B cell (primary cell): ENCODE measurements at places on chromosomes 1 and 21. TPM values are rescaled to one million over a fixed set of nuclear protein-coding genes. Genes with fewer than 3 reads are reported as not detected.
A peak's percentile ranks its signal among the peaks of the same experiment; 100 is the strongest.

GRCh38 chr1:32639489-32640075, 10.8 kb downstream of the ZBTB8OS start:
- no peak overlapping the region for H3K27ac ChIP-seq
- H3K4me1 ChIP-seq: no peaks in the 10 kb centered on the region
- peaks cover 11% of the 10 kb centered on the region for H3K36me3 ChIP-seq
- H3K27me3 ChIP-seq: no peaks in the 10 kb centered on the region

DNA sequence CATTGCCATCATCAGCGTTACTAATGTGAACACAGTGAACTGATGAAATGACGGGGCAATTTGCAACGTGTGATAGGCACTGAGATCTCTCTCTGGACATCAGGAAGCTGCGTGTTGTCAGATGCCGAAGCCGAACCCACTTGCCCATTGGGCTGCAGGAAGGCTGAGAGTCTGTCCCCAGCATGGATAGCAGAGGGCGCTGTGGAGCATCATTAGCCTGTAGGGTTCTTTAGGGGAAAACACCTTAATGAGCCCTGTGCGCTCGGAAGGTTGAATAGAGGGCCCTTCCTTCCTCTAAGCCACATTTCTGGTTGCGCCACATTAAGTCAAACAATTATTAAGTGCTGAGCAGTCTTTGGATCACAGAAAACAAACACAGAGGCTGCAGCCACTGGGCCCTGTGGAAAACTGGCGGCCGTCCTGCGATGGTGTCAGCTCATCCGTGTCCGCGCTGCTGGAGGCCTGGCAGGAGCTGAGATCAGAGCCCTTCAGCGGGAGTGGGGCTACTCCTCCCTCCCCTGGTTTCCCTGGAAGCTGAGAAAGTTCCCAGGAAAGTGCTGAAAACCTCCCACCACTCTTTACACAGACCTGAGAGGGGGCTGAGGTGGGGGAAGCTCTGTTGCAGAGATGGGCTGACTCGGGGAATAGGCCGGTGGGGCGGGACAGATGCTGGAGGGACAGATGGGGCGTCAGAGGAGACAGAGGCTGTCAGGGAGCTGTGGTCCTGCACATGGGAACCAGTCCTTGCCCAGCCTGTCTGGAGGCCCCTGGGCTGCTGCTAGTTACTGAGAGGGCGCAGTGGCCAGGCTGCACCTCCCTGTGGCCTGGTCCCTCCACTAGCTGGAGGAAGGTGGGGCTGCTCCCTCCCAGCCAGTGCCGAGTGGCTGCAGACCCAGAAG, 12.7 kb downstream of the TFF2 start:
- H3K36me3 ChIP-seq: no peaks in the 10 kb centered on the region
- peak; percentile 84 for DNase-seq
- no peak overlapping the region for H3K4me3 ChIP-seq
- H3K4me1 ChIP-seq: peaks cover 8% of the 10 kb centered on the region

GRCh38 chr1:242139442-242139841, 140.5 kb upstream of the MAP1LC3C start:
- no peak for DNase-seq
- peaks cover 8% of the 10 kb centered on the region for H3K27me3 ChIP-seq
- H3K4me3 ChIP-seq: no peak overlapping the region
- H3K27ac ChIP-seq: no peak overlapping the region

- H3K4me3 ChIP-seq: no peak overlapping the region
- no peaks in the 10 kb centered on the region for H3K27me3 ChIP-seq
- no peak overlapping the region for H3K27ac ChIP-seq
- DNase-seq: no peak
These were observed 260.6 kb downstream of the CACNA1E start for GRCh38 chr1:181743878-181744312.

GRCh38 chr1:188958461-188959115, 1519.1 kb downstream of the BRINP3 start:
- no peak overlapping the region for H3K27ac ChIP-seq
- DNase-seq: no peak
- no peak overlapping the region for H3K4me3 ChIP-seq
- no peaks in the 10 kb centered on the region for H3K27me3 ChIP-seq
- no peaks in the 10 kb centered on the region for H3K36me3 ChIP-seq

- no peaks in the 10 kb centered on the region for H3K36me3 ChIP-seq
- no peaks in the 10 kb centered on the region for H3K27me3 ChIP-seq
- no peak overlapping the region for H3K27ac ChIP-seq
- DNase-seq: no peak
These were observed 104.1 kb downstream of the SYF2 start for GRCh38 chr1:25128121-25128621.

EXTL1 gene
- 0.12 TPM in 2 replicates for total RNA-seq

CR1L gene
- 0.59 TPM in 1 of 2 replicates, not detected in the other for total RNA-seq
